Cerebellar nuclear complex (tissue), 1 donor: ENCODE measurements at places on chromosomes 6 and 20.
A peak's percentile ranks its signal among the peaks of the same experiment; 100 is the strongest.

GRCh38 chr6:36621371-36621855 lies 27.3 kb downstream of the SRSF3 start:
- no peak for DNase-seq

- no peak for DNase-seq
These were observed 60.2 kb upstream of the RPS6KA2 start for GRCh38 chr6:166687070-166687878.

GRCh38 chr6:14128746-14129145 lies 11.2 kb downstream of the CD83 start:
- no peak for DNase-seq

GRCh38 chr20:48300529-48300928 lies 515.2 kb upstream of the SULF2 start:
- DNase-seq: no peak

DNA sequence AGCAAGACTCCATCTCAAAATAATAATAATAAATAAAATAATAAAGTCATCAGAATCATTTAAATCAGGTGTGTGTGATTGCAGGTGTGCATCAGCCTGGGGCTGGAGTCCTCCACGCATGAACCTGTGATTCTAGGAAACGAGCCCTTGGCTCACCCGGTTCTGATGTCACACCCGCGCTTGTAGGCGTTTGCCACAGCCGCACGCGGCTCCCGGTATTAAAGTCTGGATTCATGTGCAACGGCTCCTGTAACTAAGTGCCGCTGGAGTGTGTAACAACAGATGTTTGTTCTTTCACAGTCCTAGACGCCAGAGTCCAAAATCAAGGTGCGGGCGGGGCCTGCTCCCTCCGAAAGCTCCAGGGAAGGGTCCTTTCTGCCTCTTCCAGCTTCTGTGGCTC lies 45.2 kb downstream of the KCNQ2 start:
- no peak for DNase-seq

DNA sequence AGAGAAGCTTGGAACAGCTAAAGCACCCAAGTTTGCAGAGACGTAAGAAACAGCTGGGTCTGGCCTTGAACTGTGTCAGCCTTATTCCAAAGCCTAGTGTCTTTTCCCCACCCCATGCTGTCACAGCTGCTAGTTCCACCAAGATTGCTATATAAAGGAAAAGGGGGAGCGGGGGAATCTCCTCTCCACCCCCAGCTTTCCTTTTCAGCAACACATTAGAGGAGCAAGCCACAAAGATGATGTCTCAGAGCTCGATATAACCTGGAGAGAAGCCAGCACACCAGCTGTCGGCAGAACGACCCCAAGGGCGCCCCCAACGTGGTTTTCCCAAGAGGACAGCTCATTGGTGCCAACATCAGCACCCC lies 36.5 kb downstream of the ATP9A start:
- DNase-seq: no peak

- no peak for DNase-seq
These were observed 43.6 kb downstream of the ADTRP start for GRCh38 chr6:11734861-11735613.

GRCh38 chr6:26043384-26044139 lies 43.7 kb upstream of the HFE start:
- DNase-seq: peak; percentile 85

DNA sequence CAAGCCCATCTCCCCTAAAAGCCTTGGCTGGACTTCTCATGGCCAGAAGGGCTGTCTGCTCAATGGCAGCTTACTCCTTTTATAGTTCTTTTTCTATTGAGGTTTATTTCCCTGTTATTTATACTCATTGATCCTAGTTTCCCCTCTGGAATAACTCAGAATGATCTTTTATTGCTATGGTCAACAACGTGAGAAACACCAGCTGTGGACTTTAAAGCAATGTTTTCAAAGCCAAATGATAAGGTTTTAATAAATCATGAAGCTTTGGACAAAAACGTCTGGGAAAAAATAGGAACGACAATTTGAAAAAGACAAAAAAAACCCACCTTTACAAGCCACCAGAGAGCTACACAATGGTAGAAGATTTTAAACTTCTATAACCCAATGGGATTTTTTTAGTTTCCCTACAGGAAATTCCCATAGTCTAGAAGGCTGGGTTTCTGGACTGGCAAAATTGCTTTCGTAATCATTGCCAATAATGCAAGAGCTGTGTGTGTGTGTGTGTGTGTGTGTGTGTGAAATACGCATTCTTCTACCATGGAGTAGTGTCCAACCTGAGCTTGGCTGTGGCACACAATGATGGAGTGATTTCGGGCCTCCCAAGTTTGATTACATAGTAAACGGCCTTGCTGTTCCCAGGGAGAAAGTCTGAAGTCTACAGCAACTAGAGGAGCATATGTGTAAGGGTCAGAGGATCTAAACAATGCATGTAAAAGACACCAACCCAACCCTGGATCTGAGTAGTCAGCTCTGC lies 396.0 kb downstream of the SYNE1 start:
- DNase-seq: no peak

- no peak for DNase-seq
These were observed 159.4 kb upstream of the GGTLC1 start for GRCh38 chr20:24147961-24148360.

DNA sequence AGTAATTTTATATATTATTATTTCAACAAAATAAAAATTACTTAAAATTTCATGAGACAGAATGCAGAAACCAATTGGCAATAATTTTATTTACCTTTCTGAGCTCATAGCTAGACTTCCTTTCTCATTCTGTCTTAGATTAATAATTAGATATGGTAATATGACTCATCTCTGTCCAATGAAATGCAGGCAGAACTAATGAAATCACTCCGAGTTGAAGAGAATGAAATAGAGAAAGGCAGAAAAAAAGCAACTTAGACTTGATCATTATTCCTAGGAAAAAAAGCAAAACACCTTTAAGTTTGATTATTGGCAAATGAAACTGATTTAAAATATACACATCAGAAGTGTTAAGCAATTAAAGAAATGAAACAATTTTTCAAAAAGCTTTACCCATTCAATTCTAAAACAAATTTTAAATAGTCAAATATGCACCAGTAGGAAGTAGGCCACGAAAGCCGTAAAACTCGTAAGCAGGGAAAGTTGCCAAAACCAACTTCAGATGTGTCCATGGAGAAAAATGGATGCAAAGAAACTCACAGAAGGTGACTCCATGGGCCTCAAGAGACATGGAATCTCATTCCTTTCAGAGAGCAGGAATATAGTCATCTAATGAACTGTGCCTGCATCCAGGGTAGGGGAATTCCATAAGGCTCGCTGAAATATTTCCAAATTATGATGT lies 293.8 kb upstream of the RGS17 start:
- no peak for DNase-seq

DNA sequence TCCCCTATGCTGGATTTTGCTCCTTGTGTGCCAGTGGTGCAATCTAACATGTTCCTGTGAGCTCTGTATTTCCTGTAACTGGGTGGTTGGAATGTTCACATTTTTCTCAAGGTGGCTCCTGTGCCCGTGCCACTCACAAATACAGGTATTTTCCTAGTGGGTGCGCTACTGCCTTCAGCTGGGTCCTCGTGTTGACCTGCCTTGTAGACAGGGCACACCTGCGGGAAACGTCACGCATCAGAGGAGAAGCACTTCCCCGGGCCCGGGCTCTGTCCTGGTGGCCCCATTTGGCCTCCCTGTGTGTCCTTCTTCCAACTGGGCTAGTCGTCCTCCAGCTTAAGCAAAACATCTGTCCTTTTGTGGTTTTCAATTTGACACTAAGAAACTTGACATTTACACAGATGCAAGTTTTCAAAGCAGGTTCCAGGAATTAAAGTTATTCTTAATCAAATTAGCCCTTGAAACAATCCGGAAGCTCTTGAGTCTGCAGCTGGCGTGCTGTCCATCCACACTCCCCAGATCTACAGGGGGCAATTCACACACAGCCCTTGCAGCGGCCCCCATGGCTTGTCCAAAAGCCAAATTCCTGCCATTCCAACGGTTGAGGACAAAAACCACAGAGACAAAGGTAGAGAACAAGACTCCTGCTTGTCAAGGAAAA lies 275.1 kb downstream of the CDC5L start:
- DNase-seq: no peak

GRCh38 chr6:88867841-88868731 lies 95.3 kb downstream of the RNGTT start:
- no peak for DNase-seq

DNA sequence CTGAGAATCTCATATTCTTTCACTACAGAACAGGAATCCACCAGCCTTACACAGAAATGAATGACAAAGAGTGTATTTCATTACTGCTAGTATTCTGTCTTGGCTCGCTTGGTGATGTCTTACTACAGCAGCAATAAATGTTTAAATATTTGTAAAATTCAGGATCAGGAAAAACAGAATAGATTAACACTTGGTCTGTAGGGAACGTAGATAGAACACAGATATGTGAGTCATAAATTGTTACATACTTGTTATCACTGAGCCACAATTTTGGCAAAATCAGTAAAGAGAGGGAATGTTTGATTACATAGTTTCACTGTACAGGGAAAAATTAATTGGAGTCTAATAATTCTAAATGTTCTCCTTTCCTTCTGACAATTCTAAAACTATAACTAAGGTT lies 11.0 kb downstream of the SHPRH start:
- DNase-seq: no peak

- DNase-seq: no peak
These were observed 214.2 kb downstream of the FOXA2 start for GRCh38 chr20:22370137-22370536.

GRCh38 chr20:64130271-64130670 lies 22.9 kb upstream of the NPBWR2 start:
- no peak for DNase-seq

- DNase-seq: no peak
These were observed 12.3 kb downstream of the TMEM14B start for GRCh38 chr6:10759884-10760329.

DNA sequence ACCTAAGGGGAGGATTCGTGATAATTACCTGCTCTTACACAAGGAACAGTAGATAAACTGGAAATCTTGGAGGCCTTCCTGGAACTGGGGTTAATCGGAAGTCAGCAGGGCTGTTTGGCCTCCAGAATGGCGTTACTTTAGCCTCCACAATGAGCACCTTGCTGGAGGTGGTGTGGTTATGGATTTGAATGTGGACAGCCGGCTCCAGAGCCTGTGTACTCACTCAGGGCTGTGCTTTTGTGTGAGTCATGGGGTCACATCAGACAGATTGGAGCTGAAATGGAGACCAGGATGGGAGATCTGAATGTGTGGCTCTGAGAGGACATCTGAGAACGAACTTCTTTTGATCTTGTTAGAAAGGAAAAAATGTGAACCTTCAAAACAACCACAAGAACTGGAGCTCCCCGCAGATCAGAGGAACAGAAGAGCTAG lies 30.4 kb downstream of the IGF2R start:
- DNase-seq: no peak

DNA sequence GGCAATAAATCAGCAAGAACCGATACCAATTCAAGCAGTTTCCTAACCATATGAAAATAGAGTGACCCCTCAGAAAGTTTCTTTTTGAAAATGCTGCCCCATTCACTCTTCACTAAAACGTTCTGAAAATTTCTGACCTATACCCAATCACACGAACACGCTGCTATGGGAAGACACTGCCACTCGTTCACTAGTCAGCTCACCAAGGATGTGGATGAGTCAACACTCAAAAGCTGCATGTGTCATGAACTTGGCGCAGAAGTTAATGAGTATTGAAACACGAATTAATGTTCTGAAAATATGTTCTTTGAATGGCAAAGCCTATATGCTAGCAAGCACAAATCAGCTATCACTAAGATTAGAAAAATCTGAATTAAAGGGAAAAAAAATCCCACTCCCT lies 84.2 kb downstream of the PREP start:
- no peak for DNase-seq

GRCh38 chr20:9739991-9740390 lies 98.9 kb downstream of the PAK5 start:
- DNase-seq: no peak

- DNase-seq: no peak
These were observed 52.6 kb upstream of the SALL4 start for GRCh38 chr20:51854921-51855320.

DNA sequence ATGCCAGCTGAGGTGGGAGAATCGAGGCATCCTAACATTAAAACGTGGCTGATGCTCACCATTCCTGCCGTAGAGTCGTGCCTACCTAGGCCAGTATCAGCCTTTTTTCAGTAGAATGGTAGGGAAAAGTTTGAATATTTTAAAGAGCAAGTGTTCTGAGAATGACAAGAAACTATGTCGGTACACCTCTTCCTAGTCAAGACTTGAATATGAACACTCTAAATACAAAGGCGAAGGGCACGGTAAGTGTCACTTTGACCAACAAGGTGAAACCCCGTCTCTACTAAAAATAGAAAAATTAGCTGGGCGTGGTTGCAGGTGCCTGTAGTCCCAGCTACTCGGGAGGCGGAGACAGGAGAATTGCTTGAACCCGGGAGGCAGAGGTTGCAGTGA lies 1.0 kb downstream of the GINM1 start:
- DNase-seq: no peak

GRCh38 chr20:3857405-3857804 lies 10.8 kb downstream of the MAVS start:
- DNase-seq: no peak

- no peak for DNase-seq
These were observed 125.9 kb upstream of the INSM1 start for GRCh38 chr20:20241976-20242375.

DNA sequence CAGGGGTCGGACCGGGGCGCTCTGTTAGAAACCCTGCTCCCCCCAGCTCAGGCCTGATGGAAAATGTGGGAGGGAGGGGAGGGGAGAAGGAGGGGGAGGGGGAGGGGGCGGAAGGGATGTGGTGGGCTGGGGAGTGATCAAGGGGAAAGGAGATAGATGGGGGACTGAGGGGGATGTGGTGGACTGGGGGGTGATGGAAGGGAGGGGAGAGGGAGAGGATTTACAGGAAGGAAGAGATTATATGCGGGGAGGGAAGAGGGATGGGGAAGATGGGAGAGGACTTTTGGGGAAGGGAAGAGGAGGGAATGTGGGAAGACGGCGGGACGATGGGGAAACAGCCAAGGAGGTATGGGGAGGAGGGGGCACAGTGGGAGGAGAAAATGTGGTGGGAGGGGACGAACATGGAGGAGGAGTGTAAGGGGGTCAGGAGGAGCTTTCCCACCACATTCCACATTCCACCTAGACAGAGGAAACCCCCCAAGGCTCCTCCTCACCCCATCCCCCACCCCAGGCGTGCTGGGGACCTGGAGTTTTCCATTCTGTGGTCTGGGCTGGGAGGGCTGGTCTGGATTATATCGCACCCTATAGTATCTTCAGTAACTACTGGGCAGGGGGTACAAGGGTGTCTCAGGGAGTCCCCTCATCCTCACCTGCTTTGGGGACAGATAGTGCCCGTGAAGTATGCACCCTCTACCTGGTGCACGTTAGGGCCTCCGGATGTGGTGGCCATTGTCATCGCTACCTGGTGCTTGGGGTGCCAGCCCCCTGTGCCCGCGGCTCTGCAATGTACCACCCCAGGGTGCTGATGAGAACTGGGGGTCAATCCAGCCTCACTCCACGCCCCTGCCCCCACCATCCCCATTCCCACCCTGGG lies 578 bp upstream of the PTGIS start:
- DNase-seq: no peak

GRCh38 chr6:142925575-142926110 lies 19.3 kb downstream of the HIVEP2 start:
- no peak for DNase-seq
